ENCODE measurements at places on chromosomes 12 and 14.

GRCh38 chr14:34014936-34015335 lies 64.1 kb upstream of the EGLN3 start:
- no peak for DNase-seq

GRCh38 chr12:129886541-129886940 lies 17.3 kb downstream of the TMEM132D start:
- no peak for DNase-seq

DNA sequence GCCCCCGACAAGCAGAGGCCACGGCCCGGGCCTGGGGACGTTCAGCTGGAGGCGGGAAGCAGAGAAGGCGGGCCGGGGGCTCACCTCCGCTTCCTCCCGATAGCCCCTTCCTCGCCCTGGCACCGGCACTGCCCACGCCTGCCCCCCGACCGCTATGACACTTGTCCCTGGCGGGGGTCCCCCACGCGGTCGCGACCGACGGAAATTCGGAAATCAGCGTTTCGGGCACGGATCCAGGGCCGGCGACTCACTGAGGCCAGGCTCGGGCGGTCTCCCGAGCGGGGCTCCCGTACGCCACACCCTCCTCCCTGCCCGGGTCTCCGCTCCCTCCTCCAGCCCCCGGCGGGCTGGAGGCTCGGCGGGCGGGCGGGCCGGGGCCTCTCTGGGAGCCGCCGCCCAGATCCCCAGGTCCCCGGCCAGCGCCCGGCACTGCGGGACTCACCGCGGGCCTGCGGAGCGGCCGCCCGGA lies 581 bp downstream of the PITPNM2 start:
- peak; percentile 62 for DNase-seq

- DNase-seq = no peak
Measured at GRCh38 chr14:74669846-74670245, 43.0 kb downstream of the AREL1 start.
